ENCODE measurements at places on chromosomes 5 and 9.

DNA sequence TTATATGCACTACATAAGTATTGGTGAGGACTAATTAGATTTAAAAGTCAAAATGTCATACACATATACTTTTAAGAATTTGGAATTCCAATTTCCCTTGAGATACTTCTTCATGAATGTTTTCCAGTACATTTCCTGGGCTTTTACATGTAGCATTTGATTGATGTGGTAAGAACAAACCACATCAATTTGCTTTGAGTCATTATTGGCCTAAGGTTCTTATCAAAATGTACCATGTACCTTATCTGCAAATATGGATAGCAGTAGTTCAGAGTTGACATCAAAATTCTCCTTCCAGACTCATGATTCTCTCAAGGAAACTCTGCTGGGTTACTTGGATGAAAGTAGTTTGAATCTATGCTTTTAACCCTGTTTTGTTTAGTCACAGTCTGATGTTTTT lies 2.5 kb downstream of the CAST start:
- DNase-seq: no peak

DNA sequence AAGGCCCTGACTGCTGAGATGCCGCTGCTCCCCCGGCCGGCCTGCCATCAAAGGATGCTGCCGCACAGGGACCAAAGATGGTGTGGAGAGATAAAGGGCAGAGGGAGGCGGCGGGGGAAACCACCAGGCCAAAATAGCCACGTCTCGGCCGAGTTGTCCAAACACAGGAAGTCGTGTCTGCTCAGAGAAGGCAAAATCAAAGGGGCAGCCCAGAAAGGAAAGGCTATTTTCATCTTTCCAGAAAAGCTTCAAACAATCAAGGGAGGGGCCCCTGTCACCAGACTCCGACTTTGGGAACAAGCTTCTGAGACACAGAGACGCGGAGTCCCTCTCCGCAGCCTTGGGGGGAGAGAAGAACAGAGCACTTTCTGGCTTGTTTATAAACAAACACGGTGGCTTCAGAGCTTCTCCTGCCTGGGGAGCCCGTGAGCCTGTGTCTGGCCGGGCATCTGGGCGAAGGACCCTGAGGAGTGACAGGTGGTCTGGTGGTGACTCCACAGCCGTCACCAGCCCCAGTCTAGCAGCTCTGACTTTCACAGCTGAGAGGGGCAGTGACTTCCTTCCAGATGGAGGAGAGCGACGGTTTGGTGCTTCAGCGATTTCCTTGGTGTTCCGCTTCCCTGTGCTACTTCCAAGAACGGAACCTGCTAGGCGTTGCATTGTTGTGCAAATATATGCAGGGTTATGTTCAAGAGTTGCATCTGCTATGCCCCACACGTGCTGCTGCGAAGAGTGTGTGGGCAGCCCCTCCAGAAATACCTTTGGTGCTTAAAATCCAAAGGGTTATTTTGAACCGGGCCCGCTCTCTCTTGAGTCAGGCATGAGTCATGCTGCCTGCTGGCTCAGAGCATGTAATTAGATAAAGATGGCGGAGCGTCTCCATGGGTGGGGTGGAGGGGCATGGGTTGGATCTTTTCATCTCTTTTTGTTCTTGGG lies 24.0 kb downstream of the ADAMTSL2 start:
- peak; percentile 28 for DNase-seq

- DNase-seq: no peak
Measured at GRCh38 chr5:136905571-136905970, 540.2 kb upstream of the TRPC7 start.

DNA sequence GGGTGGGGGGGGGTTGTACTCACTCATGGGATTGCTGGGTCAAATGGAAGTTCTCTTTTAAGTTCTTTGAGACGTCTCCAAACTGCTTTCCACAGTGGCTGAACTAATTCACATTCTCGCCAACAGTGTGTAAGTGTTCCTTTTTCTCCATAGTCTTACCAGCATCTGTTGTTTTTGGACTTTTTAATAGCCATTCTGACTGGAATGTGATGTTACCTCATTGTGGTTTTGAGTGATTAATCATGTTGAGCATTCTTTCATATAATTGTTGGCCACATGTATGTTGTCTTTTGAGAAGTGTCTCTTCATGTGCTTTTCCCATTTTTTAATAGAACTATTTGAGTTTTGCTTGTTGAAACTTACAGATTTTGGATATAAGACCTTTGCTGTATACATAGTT lies 94.9 kb upstream of the PLPPR1 start:
- DNase-seq: no peak

- DNase-seq: no peak
Measured at GRCh38 chr9:112496074-112496722, 9.6 kb downstream of the KIAA1958 start.

DNA sequence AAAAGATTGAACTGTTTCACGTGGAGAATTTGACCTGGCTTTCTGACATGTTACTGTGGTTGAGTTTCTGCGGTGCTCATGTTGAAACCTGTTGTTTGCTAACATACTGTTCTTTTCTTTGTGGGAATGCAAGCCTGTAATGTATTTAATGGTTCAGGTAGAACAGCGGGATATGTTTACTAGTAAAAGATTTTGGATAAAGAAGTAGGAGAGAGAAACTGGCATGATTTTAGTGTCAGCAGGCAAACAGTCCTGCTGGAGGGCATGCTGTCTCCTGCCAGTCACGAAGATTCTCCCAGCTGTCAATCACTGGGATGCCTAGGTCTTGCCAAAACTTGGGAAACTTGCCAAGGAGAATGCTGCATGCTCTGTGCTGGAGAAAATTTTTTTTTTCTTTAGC lies 263.5 kb downstream of the TAF11L14 start:
- DNase-seq: no peak

GRCh38 chr5:150659360-150660107 lies 1.5 kb upstream of the MYOZ3 start:
- no peak for DNase-seq

DNA sequence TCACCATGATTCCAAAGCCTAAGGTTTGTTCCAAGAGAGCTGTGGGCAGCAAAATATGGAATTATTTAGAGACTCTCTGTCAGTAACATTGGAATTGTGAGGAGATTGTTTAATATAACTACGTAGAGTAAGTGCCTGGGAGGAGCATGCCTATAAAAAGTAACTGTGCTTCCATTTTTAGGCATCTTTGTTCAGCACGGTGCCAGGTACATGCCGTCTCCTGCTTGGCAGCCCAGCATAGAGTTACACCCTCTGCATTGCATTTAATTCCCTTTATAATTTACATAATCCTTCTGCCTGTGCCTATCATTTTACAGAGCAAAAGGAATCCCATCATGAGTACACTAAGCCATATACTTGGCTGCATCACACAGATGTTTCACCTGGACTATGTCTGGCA lies 32.1 kb upstream of the ALDH1A1 start:
- no peak for DNase-seq

DNA sequence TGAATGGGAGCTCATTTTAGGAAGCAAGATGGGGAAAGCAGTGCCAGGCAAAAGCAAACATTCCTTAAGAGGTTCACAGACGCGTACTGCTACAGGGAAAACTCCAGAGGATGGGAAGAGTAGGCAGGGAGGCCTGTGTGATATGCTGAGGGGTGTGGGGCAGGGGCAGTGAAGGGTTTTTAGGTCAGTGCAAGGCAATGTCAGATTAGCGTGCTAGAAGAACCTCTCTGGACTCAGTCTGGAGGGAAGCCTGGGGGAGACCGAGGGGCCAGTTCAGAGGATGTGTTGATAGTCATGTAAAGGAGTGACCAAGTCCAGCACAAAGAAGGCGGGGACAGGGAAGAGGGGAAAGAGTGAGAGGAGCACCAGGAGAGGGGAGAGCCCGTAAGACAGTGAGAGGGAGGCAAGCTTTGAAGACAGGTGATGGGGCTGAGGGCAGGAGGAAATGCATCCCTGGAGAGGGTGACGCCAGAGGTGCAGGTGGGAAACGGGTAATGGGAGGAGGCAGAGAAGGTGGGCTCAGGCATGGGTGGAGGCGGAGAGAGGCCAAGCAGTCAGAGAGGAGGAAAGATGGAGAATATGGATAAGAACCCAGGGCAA lies 134.5 kb downstream of the MTX3 start:
- DNase-seq: no peak

DNA sequence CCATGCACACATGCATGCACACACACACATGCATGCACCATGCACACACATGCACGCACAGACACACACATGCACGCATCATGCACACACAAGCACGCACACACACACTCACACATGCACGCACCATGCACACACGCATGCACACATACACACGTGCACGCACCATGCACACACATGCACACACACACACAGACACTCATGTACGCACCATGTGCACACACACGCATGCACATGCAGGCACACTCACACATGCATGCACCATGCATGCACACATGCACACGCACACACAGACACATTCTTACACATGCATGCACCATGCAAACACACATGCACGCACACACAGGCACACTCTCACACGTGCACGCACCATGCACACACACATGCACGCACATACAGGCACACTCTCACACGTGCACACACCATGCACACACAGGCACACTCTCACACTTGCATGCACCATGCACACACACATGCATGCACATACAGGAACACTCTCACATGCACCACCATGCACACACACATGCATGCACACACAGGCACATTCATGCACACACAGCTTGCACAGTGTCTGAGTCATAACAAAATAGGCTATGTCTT lies 117.5 kb downstream of the TENT4A start:
- DNase-seq: no peak

- DNase-seq: no peak
Measured at GRCh38 chr5:19256036-19256435, 732.0 kb downstream of the CDH18 start.

- no peak for DNase-seq
Measured at GRCh38 chr9:134518004-134518606, 123.5 kb upstream of the COL5A1 start.

GRCh38 chr5:157107508-157107907 lies 1.3 kb downstream of the HAVCR2 start:
- no peak for DNase-seq

GRCh38 chr5:38193015-38193581 lies 65.3 kb upstream of the EGFLAM start:
- DNase-seq: peak; percentile 68

DNA sequence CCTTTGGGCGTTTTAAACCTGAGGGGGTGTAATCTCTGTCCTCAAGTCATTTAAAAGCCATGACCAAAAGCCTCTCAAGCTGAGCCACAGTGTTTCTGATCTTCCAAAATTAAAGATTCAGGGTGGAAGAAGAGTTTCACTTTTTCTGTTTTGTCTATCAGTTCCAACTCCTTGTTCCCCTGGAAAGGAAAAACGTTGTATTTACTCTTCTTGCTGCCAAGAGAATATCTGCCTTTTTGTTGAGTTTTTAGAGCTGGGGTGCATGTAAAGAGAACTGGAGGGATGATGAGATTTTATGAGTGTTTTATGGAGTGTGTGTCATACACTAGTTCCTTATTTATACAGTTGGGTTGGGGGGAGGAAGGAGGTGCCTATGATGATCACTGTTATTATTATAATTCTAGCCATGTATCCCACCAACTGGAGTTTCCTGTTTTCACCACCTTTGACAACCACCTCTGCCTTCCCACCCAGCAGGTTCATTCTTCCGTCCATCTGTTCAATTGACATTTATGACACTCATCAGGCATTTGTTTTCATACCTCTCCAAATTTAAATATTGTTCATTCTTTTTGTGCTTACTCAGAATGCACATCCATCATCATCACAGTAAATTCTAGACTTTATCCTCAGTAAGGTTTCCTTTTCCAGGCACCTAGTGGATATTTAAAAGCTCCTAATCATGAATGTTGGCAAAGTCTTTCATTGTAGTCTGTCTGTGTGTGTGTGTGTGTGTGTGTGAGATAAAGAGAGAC lies 97.9 kb upstream of the MPDZ start:
- no peak for DNase-seq

- no peak for DNase-seq
Measured at GRCh38 chr9:131011274-131012022, 2.5 kb downstream of the LAMC3 start.

Measured in activated CD4-positive, alpha-beta T cell treated with anti-CD3 and anti-CD28 coated beads, Interleukin-2, amount 50 U/mL, for 48 hours (primary cell).